Karpas-422 (cell line): ENCODE measurements at places on chromosomes 12 and 14.

DNA sequence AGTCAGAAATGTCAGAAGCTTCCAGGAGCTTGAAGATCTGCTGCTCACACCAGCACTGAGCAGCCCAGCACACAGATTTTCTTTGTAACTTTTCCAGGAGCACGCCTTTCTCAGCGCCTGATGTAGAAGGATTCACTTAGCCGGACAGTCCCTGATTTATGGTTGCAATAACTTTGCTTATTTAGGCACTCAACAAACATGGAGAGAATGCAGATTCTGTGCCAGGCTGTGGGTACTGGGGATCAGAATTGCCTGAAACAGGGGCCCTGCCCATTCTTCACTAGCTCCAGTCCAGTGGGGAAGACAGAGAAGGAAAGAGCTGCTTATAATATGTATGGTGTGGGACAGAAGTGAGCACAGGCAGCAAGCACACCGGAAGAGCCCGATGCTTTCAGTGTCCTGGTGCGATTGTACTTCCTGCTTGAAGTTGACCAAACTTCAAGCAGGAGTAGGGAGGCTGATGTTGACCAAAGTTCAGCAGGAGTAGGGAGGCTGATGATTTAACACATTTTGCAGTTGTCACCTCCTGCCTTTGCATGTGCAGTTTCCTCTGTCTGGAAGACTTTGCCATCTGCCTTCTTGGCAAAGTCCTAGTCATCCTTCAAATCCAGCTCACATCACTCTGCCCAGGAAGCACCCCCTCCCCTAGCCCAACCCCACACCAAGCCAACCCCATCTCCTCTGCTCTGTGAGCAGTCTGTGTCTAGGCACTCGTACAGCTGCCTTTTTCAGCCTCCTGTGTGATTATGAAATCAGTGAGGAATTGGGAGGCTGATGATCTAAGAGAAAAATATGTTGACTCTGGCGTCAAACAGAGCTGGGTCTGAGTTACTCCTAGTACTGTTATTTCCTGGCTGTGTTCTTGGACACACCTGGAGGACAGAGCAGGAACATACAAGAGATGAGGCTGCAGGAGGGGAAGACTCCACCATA lies 12.0 kb upstream of the PRIMA1 start:
- DNase-seq: no peak

- DNase-seq: no peak
These were observed 4.6 kb downstream of the ZC3H10 start for GRCh38 chr12:56122637-56123036.

DNA sequence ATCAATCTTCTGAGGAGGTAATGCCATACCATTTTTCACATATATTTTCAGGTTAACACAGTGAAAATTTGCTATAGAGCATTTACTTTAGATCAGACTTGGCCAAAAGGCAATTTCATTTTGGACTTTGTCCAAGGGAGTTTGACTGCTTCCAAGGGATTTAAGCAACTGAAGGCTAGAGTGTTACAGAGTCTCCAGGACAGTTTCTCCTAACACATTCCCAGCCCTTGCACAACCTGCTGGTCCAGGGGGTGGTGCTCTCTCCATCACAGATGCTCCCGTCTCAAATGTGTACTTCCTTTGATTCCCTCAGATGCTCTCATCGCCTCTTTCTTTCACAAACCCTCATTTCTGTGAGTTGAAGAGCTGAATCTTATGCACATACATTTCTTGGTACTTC lies 143.1 kb downstream of the TPH2 start:
- no peak for DNase-seq

- no peak for DNase-seq
These were observed 1005.5 kb downstream of the VRK1 start for GRCh38 chr14:97802430-97803373.

- no peak for DNase-seq
These were observed 7.2 kb downstream of the PROX2 start for GRCh38 chr14:74868739-74869138.

DNA sequence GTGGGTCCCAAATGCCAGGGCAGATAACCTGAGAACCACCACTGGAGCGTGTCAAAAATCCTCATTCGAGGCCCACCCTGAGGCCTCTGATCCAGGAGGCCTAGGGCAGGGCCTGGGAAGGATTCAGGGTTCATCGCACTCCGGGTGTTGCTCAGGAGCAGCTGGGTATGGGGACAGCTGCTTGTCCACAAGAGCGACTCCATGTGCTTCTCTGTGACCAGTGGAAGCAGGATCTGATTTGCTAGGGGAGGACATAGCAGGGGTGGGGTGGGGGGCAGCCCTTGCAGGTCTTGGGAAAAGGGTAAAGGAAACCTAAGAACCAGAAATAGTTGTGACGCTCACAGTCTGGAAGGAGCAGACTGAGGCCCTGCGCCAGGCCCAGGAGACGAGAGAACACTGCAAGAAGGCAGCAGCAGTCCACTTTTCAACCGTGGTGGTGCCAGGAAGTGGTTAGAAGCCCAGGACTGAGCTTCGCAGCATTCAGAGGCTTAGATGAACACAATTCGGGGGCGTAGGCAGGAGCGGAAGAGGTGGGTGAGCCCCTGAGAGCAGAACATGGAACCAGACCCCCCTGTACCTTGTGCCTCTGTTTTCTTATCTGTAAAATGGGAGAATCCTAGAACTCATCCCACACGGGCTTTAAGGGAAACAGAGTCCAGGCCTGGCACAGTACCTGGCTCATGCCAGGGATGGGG lies 33.7 kb downstream of the ITPK1 start:
- no peak for DNase-seq

- no peak for DNase-seq
These were observed 105.0 kb upstream of the FRMD6 start for GRCh38 chr14:51546603-51547258.
